Fibroblast of pulmonary artery (primary cell): ENCODE measurements at places on chromosomes 5 and 9.

- DNase-seq: no peak
Measured at GRCh38 chr9:125176636-125177035, 13.0 kb downstream of the PPP6C start.

DNA sequence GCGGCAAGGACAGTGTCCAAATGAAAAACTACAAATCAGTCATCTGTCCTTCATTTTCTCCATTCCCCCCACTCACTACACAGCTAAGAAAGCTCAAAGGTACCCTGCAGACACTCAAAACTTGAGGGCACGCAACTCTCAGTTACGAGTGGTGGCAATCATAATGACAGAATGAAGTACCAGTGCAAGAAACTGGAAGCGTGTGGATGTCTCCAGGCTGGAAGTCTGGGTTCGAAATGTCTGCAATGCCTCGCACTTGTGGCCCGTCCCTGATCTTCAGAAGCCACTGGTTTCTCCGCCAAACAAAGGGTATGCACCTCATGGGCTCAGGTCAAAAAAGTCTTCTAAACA is 597 bp upstream of the CENPH start:
- DNase-seq: peak; percentile 6

- no peak for DNase-seq
Measured at GRCh38 chr9:95896580-95896979, 21.1 kb downstream of the ERCC6L2 start.

GRCh38 chr5:91022518-91022917 is 360.6 kb downstream of the ARRDC3 start:
- no peak for DNase-seq

- DNase-seq: no peak
Measured at GRCh38 chr9:32442433-32442832, 58.0 kb downstream of the ACO1 start.
